Natural killer cell (primary cell): ENCODE measurements at places on chromosomes 16 and 17. TPM values are rescaled to one million over a fixed set of nuclear protein-coding genes. Genes with fewer than 3 reads are reported as not detected.

DNA sequence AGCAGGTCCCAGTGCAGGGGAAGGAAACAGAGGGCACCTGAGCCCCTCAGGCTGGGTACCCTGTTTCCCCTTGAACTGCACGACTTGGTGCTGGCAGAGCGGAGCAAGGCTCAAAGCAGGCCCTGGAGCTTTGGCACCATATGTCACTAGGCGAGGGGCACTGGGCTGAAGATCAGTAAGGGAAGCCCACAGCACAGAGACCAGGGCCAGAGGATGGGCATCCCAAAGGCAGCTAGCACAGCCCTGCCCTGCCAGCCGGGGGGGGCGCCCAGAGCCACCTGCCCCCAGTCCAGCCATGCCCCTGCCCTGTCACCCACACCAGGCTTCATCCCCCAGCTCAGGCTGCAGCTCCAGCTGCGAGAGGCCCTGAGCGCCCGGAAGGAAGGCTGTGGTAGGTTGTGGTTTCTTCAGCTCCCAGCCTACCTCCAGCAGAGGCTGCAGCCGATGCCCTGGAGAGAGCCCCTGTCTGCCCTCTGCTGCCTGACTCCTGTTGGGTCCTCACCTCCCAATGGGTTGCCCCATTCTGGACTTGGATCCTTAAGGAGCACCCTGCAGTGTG is 10.9 kb downstream of the NHERF1 start:
- H3K27ac ChIP-seq, result peak overlapping the region; percentile 32
- no peaks in the 10 kb centered on the region for H3K27me3 ChIP-seq
- peaks cover 97% of the 10 kb centered on the region for H3K4me1 ChIP-seq
- H3K4me3 ChIP-seq, result peak overlapping the region; percentile 17
- peak; percentile 82 for DNase-seq

- peaks cover 51% of the 10 kb centered on the region for H3K27me3 ChIP-seq
- H3K27ac ChIP-seq, result no peak overlapping the region
- peaks cover 21% of the 10 kb centered on the region for H3K4me1 ChIP-seq
- H3K4me3 ChIP-seq, result no peak overlapping the region
Observed at GRCh38 chr17:47847341-47848197, 3.4 kb downstream of the SP6 start.

DNA sequence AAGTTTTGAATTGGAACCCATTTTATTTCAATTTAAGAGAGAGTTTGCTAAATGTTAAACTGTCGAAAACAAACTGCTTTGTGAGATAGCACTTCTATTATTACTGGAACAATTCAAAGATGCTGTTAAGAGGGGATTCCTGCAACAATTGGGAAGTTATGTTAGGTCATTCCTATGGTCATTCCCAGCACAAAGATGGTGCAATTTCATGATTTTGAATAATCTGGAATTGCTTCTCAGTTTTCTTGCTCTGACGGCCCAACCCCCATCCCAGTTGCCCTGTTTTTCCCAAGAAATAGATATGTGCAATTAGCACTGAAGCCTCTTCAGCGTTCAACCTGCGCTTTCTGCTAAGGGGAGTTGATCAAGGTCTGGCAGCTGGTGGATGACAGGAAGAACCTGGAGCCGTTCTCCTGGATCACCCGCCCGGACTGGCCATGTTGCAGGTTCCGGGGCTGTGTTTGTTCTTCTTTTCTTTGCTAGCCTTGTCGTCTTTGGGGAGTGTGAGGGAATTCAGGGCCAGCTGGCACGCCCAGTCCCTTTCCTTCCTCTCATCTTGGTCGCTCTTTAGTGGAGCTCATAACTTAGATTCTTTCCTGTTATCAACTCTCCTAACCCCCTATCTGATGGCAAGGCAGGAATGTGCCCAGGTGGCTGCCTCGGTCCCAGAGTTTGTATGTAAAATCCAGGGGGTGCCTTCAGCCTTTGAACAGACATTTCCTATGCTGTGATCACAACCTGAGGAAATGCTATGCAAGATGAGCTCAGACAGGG is 29.0 kb upstream of the IRF8 start:
- no peak for DNase-seq
- H3K36me3 ChIP-seq, result no peaks in the 10 kb centered on the region
- H3K4me3 ChIP-seq, result no peak overlapping the region
- H3K4me1 ChIP-seq, result peaks cover 29% of the 10 kb centered on the region
- no peaks in the 10 kb centered on the region for H3K27me3 ChIP-seq
- H3K27ac ChIP-seq, result peak overlapping the region; percentile 50

DNA sequence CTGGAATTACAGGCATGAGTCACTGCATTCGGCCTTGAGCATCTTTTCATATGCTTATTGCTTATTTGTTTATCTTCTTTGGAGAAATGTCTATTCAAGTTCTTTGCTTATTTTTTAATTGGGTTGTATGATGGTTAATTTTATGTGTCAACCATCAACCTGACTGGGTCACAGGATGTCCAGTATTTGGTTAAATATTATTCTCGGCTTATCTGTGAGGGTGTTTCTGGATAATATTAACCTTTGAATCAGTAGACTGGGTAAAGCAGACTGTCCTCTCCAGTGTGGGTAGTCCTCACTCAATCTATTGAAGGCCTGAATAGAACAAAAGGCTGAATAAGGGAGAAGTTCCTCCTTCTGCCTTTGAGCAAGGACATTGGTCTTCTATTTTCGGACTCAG is 142.0 kb downstream of the SSH2 start:
- H3K4me1 ChIP-seq, result no peaks in the 10 kb centered on the region
- no peak overlapping the region for H3K27ac ChIP-seq
- no peaks in the 10 kb centered on the region for H3K27me3 ChIP-seq
- no peak for DNase-seq
- no peak overlapping the region for H3K4me3 ChIP-seq

DNA sequence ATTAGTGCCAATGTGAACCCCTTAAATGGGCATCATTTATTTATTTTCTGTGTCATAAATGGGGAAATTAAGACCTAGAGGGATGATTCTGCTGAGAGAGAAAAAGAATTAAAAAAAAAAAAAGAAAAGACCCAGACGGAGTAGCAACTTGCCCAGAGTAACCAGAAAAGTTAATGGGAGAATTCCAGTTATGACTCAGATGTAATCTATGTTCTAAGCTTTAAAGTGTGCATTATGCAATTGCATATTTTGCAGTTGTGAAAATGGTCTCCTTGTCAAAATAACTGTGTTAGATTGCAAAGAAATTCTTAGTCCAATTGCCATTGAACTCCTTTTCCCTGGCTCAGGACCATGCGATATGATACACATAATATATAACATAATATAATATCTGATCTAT is 38.6 kb upstream of the TBX2 start:
- H3K36me3 ChIP-seq, result no peaks in the 10 kb centered on the region
- no peaks in the 10 kb centered on the region for H3K27me3 ChIP-seq
- H3K4me1 ChIP-seq, result no peaks in the 10 kb centered on the region
- H3K27ac ChIP-seq, result no peak overlapping the region
- DNase-seq, result no peak

DNA sequence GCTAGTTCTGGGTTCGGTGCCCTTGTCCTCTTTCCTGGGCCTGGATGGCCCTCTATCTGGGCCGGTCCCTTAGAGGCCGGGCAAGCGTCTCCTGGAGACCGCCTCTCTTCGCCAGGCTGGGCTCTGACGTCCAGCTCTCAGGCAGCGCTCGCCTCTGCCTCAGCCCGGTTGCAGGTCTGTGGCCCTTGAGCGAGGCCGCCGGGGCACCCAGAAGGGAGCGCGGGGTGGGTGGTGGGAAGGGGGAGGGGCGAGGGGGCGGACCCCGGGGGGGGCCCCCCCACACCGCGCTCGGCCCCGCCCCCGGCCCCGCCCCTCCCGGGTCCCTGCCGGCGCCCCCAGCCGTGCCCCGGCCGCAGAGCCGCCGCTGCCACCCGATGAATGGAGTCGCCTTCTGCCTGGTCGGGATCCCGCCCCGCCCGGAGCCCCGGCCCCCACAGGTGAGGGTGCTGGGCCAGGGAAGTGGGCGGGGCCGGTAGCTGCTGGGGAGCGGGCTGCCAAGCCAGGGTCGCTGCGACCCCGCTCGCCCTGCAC is at the start of gene ARHGAP23:
TSS of gene ARHGAP23 (plus strand) at position 353 of the 531 bp plus-strand sequence. CDS start at position 375, 22 bp downstream.
- no peaks in the 10 kb centered on the region for H3K36me3 ChIP-seq
- peak within 1 kb of the TSS; percentile 27 for H3K4me3 ChIP-seq
- DNase-seq, result peak; percentile 56
- no peak within 1 kb of the TSS for H3K27ac ChIP-seq

DNA sequence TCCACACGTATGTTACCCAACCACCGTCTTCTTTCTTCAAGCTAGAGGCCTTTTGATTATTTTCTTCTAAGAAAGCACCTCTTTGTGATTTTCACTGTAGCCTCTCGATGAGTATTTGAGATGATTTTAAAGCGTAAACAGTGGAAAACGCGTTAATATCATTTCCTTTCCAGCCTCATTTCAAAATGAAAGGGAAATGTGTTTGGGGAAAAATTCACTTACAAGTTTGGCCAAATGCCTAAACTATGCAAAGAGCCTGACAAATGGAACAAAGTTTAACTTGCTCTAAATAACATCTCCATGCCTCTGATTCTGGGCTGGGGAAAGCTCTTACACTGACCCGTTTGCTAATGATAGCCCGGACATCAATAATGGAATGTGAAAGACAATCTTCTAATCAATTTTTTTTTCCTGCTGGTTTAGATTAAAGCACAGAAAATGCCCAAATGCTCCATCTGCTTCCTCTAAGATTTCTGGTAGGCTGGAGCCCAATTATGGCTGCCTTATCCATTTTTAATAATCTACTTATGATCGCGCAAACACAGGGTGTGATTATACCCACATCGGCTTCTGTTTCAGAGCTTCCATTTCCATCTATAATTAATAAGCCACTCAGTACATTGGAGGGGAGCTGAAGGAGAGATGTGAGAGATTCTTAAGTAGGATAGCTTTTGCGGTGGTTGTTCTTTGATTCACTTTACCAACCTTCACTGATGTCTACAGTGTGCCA is 43.5 kb downstream of the HS3ST2 start:
- H3K27me3 ChIP-seq, result no peaks in the 10 kb centered on the region
- no peak for DNase-seq
- H3K4me3 ChIP-seq, result no peak overlapping the region
- H3K27ac ChIP-seq, result no peak overlapping the region

DNA sequence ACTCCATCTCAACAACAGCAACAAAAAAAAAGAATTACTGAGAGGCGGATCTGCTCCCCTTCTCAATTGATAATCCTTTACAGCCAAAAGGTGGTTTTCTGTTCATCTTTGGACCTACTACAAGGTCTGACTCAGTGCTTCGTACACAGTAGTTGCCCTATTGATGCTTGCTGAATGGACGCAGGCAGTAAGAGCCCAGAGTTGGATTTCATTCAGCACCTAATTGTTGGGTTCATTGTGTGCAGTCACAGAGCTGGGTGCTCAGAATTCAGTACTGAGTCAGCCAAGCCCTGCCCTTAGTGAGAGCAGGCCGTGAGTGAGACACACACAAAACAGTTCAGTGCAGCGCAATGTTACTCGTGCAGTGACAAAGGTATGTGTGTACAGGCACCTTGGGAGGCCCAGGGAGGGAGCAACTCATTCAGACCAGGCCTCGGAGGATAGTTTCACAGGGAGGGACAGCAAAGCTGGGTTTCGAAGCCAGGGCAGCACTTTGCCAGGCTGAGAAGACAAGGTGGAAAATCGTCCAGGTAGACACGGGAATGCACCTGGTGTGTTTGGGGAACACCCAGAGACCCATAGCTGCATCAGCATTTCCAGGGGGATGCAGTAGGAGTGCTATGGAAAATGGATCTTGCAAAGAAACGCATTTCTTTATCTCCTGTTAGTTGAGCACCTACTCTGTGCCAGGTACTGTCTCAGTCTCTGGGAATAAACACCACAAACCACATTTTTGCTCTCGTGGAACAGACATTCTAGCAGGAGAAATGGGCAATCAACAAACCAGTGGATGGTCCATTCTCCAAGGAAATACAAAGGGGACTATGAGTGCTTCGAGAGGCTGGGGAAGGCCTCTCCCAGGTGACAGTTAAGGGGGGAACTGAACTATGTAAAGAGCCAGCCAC is 18.1 kb upstream of the KRT17 start:
- H3K4me3 ChIP-seq, result no peak overlapping the region
- DNase-seq, result no peak
- H3K36me3 ChIP-seq, result no peaks in the 10 kb centered on the region

- no peak overlapping the region for H3K4me3 ChIP-seq
- no peaks in the 10 kb centered on the region for H3K27me3 ChIP-seq
- no peak for DNase-seq
Observed at GRCh38 chr17:2136241-2136640, 81.3 kb downstream of the HIC1 start.

DNA sequence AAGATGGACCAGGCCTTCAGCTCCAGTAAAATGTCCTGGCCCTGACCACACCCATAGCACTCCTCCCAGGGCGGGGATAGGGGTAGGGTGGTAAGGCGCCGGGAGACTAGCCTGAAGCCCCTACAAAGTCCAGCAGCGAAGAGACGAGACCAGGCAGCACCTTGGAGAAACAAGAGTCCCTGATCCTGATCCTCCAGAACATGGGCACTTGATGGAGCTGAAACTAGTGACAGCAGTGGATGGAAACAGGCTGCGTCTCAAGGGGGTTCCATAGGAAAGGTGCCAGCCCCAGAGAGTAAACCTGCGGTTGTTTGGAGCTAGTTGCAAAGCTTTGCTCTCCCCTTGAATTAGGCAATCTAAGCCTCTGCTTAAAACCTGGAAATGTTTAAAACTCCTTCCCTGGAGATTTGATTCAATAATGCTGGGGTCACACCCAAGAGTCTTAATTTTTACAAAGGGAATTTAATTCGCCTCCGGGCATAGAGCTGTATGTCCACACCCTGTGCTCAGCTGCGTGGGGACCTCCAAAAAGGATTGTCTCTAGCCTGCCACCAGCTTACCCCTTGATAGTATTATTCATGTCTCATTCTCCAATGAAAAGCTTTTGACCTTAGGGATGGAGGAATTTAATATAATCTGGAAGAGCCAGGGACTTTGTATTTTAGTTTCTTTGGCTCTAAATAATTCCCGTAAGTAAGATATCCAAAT is 258.6 kb downstream of the PMP22 start:
- H3K4me1 ChIP-seq, result no peaks in the 10 kb centered on the region
- DNase-seq, result no peak
- no peak overlapping the region for H3K27ac ChIP-seq
- no peaks in the 10 kb centered on the region for H3K27me3 ChIP-seq

- H3K4me1 ChIP-seq, result no peaks in the 10 kb centered on the region
- no peak overlapping the region for H3K4me3 ChIP-seq
- no peaks in the 10 kb centered on the region for H3K27me3 ChIP-seq
- H3K27ac ChIP-seq, result no peak overlapping the region
- DNase-seq, result no peak
Observed at GRCh38 chr16:6926762-6927161, 405.9 kb upstream of the RBFOX1 start.

- peaks cover 16% of the 10 kb centered on the region for H3K4me1 ChIP-seq
- no peak overlapping the region for H3K4me3 ChIP-seq
- H3K27ac ChIP-seq, result no peak overlapping the region
- no peak for DNase-seq
Observed at GRCh38 chr17:77691216-77692085, 267.1 kb upstream of the TNRC6C start.

Gene AOC2
- 3.0 TPM for total RNA-seq

Gene CDH8
- not detected for total RNA-seq

Gene EPX
- total RNA-seq, result not detected

Gene GAST
- total RNA-seq, result not detected
